ENCODE measurements at places on chromosomes 7 and 10.

DNA sequence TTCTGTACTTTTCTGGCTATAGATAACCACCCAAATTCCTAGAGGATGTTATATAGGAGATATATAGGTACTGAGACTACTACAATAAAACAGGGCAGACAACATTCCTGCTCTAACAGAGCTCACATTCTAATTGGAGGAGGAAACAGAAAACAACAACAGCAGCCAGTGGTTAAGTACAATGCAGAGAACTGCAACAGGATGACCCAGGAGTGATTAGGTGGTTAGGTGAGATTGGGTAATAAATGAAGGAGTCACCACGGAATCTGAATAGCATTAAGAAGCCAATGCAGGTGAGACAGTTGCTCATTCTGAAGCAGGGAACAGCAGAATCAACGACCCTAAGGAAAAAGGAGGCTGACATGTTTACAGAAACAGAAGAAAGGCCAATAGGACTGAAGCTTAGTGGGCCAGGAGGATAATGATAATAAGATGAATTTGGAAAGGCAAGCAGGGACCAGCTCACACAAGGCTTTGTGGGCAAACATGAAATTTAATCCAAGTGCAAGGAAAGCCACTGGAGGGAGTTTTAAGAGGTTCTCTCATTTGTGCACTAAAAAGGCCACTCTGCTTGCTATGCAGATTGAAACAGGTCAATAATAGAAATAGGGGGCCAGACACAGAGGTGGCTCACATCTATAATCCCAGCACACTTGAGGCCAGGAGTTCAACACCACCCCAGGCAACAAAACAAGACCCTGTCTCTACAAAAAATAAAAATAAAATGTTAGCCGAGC is 16.9 kb upstream of the REEP3 start:
- DNase-seq = no peak

DNA sequence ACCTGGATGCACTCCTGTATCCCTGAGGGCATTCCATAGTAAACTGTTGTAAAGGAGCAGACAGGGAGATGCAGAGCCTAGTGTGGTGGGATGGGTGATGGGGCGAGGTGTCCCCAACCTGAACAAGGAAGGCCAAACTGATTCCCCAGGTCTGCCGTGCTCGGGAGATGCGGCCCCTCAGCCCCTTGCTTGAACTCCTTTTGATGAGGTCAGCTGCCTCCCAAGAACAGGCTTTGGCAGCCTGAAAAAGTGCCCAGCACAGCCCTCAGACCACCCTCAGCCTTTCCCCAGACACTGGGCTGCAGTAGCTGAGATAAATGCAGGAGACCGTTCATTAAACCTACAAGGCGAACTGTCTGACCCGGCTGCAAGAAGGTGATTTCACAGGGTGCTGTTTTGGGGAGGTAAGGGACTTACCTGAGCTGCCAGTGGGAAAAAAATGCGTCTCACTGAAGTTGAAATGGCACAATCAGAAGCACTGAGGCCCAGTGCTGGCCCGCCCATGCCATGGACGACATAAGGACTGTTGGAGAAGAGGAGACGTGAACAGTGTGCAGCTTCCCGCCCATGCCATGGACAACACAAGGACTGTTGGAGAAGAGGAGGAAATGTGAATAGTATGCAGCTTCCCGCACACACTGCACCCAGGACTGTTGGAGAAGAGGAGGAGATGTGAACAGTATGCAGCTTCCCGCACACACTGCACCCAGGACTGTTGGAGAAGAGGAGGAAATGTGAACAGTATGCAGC is 148.4 kb upstream of the FAM20C start:
- DNase-seq = no peak

DNA sequence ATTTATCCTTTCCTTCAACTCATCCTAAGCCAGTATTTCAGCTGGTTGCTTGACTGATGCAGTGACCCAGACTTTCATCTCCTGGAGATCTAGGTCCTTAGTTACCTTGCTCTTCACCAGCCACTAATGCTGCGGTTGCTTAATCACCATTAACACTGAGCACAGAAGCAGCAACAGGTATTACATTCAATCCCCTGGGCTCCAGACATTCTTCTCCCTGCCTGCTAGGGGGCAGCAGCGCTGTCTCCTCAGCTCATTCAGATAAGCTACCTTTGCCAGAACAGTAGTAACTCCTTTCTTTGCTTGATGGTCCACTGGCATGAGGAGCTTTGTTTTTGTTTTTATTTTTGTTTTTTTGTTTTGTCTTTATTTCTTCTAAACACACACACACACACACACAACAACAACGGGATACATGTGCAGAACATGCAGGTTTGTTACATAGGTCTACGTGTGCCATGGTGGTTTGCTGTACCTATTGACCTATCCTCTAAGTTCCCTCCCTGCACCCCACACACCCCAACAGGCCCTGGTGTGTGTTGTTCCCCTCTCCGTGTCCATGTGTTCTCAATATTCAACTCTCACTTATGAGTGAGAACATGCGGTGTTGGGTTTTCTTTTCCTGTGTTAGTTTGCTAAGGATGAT is 1043.2 kb upstream of the C7orf33 start:
- DNase-seq = no peak

GRCh38 chr7:100351657-100352058 is 6.3 kb upstream of the PILRB start:
- DNase-seq = no peak

DNA sequence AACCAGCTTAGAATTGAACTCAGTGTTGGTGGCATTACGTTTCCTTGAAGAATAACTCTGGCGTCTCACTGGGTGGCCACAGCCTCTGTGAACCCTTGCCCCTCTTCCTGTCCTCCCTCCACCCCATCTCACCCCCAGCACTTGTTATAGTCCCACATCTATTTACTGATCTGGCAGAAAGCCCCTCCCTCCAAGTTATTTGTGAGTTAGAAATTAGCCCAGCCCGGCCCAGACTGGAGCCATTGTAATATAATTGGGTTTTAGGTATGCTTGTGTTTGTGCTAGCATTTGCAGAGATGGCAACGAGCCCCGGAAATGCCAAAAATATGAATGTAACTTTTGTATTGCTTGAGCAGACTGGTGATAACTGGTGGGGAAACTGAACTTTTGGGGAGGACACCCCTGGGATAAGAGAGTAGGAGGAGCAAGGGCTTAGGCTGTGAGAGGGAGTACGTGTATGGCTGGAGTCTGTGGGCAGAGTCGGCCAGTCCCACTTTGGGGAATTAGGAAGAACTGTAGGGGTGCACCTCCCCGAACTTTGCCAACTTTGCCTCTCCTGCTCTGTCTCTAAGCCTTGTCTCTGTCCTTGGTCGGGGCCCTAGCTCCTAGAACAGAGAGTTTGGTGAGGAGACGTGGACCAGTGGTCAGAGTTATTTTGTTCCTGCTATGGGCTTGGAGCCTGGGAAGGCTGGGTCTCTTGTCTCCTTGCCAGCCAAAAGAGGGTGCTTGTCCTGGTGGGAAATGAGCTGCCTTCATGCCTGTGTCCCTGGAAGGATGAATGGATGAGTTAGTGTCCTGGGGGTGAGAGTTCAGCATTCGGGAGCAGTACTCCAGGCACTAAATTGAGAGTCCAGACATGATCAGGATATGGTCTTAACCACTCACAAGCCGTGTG is 19.3 kb upstream of the TRIM8 start:
- DNase-seq = no peak

DNA sequence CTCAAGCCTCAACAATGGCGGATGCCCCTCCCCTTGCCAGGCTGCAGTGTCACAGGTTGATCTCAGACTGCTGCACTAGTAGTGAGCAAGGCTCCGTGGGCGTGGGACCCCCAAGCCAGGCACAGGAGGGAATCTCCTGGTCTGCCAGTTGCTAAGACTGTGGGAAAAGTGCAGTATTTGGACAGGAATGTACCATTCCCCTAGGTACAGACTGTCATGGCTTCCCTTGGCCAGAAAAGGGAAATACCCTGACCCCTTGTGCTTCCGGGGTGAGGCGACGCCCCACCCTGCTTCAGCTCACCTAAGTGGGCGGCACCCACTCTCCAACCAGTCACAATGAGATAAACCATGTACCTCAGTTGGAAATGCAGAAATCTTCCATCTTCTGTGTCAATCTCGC is 44.0 kb upstream of the TMEM243 start:
- DNase-seq = no peak

Measured in activated T-cell treated with anti-CD3 and anti-CD28 coated beads, Interleukin-2, amount 50 U/mL, for 1 hour (primary cell).